ENCODE measurements at places on chromosomes 13 and 19. TPM values are rescaled to one million over a fixed set of nuclear protein-coding genes. Genes with fewer than 3 reads are reported as not detected.
A peak's percentile ranks its signal among the peaks of the same experiment; 100 is the strongest.

- no peak for DNase-seq
Observed at GRCh38 chr13:112973577-112973951, 4.5 kb downstream of the MCF2L start.

- DNase-seq: no peak
Observed at GRCh38 chr13:43441899-43442499, 344.8 kb downstream of the ENOX1 start.

DNA sequence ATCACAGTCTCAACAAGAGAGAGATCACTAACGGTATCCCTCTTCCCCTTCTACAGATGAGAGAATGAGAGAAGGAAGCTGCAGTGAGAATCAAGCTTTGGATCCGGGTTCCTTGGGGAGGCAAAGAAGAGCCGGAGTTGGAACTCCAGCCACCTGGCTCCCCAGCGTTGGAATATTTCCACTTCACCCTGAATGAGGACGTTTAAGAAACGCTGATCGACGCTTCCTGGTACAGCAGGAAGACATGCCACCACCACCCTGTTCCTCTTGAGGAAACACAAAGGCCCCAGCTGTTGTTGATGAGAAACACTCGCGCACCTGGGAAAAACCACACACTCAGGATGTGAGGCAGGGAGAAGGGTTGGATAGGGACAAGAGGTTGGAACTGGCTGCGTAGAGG lies 11.3 kb upstream of the CACNG8 start:
- no peak for DNase-seq

DNA sequence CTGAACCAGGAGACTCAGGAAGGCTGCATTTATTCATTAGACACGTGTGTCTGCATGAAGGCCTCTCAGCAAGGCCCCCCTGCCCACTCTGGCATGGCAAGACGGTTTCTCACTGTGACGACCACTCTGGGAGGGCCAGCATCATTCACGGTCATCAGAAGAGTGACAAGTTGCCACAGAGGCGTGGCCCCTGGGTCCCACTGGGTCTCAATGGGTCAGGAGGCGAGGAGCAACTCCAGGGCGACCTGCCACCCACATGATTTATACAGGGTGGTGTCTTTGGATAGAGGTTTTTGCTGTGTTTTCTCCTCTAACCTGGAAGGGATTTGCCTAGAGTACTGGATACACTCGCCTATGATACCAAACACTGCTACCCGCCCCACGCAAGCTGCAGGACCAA lies 60.7 kb downstream of the KLF2 start:
- no peak for DNase-seq

GRCh38 chr13:99220199-99220935 lies 19.7 kb downstream of the UBAC2 start:
- no peak for DNase-seq

DNA sequence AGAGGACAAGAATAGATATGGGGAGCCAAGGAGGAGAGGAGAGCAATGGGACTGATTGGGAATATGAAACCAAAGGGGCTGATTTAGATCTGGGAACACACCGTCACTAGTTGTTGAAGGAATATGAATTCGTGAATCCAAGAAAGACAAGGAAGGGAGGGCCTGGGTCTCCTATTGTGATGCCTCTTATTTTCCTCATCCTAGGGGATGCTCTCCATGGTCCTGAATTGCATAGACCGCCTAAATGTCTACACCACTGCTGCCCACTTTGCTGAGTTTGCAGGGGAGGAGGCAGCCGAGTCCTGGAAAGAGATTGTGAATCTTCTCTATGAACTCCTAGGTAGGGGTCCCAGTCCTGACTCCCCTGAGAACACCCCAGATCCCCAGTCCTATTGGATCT lies 21.5 kb downstream of the RYR1 start:
- peak; percentile 14 for DNase-seq

DNA sequence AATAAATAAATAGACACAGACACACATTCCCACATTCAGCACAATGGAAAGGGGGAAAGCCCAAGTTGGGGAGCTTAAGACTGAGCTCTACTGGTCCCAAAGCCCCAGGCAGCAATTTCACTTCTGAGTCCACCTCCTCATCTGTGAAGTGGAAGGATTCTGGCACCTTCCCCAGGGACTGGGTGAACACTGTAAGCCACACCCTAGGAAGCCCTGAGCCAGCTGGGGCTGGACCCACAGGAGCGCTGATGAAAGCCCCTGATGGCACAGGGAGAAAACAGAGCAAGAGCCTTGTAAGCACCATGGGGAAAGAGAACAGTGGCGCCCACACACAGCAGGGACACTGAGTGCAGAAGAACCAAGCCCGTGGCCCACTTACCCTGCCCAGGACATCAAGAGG lies 37.8 kb downstream of the EPS15L1 start:
- no peak for DNase-seq

GRCh38 chr13:25922376-25922775 lies 129.4 kb downstream of the SHISA2 start:
- no peak for DNase-seq

DNA sequence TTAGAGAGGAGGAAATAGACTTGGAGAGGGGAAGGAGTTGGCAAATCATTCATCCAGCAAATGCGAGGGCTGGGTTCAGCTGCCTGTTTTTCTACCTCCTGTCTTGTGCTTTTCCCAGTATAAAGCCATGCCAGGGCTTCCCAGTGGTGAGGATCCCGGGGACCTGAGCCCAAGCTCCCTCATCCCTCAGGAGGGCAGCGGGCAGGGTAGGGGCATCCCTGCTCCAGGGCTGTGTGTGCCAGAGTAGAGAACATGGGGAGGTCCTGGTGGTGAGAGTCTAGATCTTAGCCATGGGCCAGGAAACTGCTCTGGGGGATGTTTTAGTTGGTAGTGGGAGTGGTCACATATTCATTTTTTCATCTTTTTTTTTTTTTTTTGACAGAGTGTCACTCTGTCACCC lies 43.6 kb downstream of the GPR12 start:
- no peak for DNase-seq

DNA sequence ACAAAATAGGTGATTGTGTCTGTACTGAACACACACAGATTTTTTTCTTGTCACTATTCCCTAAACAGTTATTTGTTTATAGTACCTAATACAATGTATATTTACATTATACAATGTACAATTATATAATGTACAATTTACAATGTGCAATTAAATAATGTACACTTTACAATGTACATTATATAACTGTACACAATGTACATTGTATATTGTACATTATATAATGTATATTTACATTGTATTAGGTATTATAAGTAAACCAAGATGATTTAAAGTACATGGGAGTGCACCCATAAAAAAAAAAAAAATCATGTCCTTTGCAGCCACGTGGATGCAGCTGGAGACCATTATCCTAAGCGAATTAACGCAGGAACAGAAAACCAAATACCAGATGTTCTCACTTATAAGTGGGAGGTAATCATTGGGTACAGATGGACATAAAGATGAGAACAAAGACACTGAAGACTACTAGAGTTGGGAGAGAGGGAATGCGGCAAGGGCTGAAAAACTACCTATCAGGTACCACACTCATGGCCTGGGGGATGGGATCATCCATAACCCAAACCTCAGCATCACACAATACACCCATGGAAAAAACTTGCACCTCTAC lies 68.1 kb downstream of the ABCC4 start:
- DNase-seq: no peak

CCDC169 gene
- total RNA-seq: 3.3 TPM

NEK3 gene
- total RNA-seq: 20.8 TPM

SLC46A3 gene
- total RNA-seq: 4.6 TPM

ZNF880 gene
- 24.8 TPM for total RNA-seq

CD22 gene
- total RNA-seq: 1.2 TPM

- no peak for DNase-seq
Observed at GRCh38 chr13:113342820-113343691, 20.9 kb downstream of the GRTP1 start.

GRCh38 chr19:19538785-19539166 lies 711 bp downstream of the CILP2 start:
- no peak for DNase-seq

DNA sequence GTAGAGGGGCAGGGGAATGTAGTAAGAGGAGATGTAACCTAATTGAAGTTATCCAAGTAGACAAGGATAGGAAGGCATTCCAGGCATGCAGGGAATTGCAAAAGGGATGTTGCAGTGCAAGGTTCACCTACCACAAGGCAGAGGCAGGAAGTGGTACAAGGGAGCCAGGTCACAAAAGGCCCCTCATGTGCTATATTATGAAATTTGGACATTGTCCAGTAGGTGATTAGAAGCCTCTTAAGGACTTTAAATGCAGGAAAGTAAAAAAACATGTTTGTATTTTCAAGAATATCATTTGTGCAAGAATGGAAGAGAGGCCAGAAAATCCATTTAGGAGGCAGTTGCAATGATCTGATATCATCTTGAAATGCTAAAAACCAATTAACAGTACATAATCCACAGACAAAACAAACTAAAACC lies 111.4 kb downstream of the FRY start:
- DNase-seq: peak; percentile 79

PRDX2 gene
- total RNA-seq: 166 TPM

SLC17A7 gene
- not detected for total RNA-seq

GRCh38 chr19:7395360-7396066 lies 46.8 kb downstream of the ARHGEF18 start:
- DNase-seq: no peak

DNA sequence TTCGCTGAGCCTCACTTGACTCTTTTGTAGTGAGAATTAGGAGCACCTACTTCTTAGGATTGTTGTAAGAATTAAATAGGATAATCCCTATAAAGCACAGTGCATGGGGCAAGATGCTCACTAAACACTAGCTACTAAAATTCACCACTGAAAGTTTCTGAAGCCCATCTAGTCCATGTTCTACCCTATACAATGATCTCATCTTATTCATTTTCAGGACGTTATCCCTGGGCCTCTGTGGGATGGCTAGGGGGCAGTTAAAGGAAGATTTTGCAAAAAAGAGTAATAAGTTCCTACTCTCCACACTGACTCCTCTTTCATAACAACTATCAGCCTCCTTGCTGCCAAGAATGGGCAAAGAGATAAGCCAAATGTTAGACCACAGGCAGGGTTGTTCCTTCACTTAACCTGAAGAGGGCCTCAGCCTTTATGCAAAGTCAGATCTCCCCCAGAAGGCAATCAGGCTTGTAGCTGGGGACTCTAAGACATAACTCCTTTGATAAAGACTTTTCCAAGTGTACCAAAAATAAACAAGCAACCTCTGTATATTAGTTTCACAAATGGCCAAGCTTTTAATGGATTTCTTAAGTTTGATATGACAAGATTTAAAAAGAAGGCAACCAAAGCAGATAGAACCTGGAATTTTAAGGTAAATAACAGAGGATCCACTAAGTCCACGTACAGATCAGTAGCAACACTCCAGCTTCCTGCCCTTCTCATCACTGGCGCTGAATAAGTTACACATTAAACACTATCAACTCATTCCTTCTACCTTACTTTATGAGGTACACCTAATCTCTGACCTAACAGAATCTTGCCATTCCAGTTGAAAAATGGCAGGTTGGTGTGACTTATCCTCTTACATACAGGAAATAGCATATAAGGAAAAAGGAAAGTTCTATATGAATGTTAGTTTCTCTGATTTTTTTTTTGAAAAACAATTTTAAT lies 44.4 kb downstream of the ELF1 start:
- DNase-seq: peak; percentile 76

GRCh38 chr19:18635831-18636182 lies 1.0 kb upstream of the KLHL26 start:
- no peak for DNase-seq

PLIN5 gene
- total RNA-seq: not detected

GRCh38 chr13:114038900-114039299 lies 65.0 kb upstream of the C13orf46 start:
- no peak for DNase-seq

- DNase-seq: peak; percentile 30
Observed at GRCh38 chr19:37990362-37990761, 83.4 kb downstream of the SIPA1L3 start.

GRCh38 chr19:56383826-56384605 lies 9.3 kb downstream of the ZNF582 start:
- peak; percentile 46 for DNase-seq

DNA sequence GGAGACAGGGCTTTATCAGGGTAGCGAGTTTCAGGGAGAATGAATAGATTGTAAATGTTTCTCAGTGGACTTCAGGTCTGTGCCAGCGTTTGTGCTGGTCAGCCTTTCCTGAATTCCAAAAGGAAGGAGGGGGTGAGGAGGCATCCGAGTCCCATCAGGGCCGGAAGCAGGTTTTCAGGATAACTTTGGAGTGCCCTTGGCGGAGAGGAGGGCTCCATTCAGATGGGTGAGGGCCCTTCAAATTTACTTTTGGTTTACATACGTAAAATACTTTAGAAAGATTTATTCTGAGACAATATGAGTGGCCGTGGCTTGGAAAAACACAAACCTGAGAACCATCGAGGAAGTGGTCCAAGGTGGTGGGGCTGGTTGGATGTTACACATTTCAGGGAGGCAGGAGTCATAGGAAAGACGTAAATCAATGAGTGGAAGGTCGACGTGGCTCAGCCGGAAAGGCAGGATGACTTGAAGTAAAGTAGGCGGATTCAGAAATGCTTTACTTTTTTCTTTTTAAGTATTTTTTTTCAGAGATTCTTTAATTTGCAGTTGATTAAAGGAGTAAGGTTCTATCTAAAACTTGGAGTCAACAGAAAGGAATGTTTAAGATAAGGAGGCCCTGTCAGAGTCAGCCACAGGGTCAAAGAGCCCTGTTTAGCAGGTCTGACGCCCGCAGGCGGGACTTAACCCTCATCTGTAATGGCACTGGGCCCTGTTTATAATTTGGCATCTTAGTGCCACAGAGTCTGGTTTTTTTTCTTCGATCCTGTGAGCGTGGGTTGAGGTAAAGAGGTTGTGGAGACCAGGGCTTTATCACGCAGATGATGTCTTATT lies 32.8 kb downstream of the ATP11A start:
- DNase-seq: peak; percentile 96

DNA sequence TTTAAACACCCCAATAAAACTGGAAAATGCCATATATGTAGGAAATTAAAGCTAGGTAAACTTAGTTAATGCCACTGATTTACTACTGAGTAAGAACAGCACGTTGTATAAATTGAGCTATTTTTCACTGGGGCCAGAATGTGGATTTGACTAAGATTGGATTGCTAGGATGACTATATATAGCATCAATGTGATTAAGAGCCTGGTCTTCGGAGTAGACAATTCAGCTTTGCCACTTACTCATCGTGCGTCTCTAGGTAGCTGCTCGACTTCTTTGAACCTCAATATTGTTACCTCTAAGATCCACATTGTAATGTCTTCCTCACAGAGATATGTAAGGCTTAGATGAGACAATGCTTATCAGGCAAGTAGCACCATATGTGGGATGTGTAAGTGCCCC lies 462.5 kb downstream of the KLF12 start:
- DNase-seq: no peak

GPALPP1 gene
- 22.1 TPM for total RNA-seq

DNA sequence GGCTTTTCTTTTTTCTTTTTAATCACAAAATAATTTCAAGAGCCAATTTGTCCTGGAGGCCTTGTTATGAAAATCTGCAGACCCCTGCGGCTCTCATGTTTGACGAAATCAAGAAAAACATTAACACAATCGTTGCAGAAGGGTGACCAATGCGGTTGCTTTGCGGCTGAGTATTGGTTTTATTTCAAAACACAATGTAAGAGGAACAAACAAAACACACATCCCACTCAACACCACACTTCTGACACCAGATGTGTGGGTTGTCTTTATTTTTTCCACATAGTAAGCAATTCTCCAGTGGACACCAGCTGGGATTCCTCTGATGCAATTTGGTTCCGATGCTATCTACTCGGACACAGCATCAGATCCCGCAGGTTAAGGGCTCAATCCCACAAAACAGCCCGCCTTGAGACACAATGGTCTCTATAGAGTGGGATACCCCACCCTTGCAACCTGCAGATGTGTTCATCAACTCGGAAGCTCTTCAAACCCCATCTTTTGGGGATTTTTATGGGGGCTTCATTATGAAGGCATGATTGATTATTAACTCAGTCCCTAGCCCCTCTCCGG lies 21.9 kb upstream of the CCDC124 start:
- no peak for DNase-seq
